ENCODE measurements at places on chromosomes 12 and 14.

GRCh38 chr12:12097891-12098690 lies 27.4 kb downstream of the BCL2L14 start:
- no peak for DNase-seq

GRCh38 chr12:104054681-104055346 lies 4.8 kb upstream of the GLT8D2 start:
- no peak for DNase-seq

DNA sequence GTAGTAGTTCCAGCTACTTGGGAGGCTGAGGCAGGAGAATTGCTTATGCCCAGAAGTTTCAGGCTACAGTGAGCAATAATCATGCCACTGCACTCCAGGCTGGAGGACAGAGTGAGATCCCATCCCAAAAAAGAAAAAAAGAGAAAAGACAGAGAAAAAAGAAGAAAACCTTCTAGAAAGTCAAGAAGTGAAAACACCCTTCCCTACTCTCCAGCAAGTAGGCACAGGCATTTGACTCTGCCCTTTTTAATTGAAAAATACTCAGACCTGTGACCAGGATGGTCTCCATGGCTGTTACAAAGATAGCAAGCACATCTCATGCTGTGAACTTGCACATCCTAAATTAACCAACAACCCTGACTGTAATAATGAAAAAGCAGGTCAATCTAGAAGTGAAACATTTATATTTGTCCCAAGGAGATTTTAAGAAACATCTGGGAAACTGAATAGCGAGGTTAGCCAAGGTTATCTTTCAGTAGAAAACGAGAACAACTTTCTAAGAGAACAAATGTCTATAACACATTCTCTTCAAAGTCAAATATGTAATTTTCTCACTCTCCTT lies 2.0 kb downstream of the TMTC1 start:
- no peak for DNase-seq

- no peak for DNase-seq
Observed at GRCh38 chr14:51044961-51045360, 49.9 kb downstream of the TRIM9 start.

- no peak for DNase-seq
Observed at GRCh38 chr12:46507766-46508165, 135.2 kb upstream of the SLC38A2 start.

GRCh38 chr14:75369506-75369905 lies 58.3 kb upstream of the JDP2 start:
- DNase-seq: no peak

GRCh38 chr12:92146497-92147224 lies 1.0 kb upstream of the BTG1 start:
- DNase-seq: no peak

DNA sequence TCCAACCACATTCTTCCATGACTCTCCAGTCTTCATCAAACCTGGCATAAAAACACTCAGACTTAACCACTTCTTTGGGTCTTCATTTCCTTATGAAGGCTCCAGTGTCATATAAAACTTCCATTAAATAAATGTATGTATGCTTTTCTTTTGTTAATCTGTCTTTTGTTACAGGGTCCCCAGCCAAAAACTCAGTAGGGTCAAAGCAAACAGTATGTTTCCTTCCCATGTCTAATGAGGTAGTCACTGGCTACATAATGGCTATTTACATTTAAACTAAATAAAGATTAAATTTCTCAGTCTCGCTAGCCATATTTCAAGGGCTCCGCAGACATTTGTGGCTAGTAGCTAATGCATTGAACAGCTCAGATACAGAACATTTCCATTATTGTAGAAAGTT lies 40.1 kb upstream of the STAB2 start:
- DNase-seq: no peak

DNA sequence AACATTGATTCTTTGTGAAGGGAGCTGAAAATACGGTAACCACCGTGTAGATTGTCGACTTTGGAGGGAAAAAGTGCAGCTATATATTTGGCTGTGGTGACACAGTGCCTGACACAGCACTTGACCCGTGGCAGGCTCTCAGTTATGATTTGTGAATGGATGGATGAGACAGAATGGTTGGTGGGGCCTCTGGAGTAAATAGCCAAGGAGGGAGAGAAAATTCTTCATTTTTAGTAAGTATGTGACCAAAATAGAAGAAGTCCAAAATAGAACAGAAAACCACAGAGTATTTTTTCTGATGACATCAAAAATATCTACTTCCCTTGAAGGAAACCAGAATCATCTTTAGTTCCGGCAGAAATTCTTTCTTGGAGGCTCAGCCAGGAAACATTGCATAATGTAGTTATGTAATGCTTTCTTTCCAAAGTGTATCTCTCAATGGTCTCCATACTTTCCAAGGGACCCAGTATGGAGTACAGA lies 82.0 kb upstream of the WSCD2 start:
- DNase-seq: no peak

- DNase-seq: no peak
Observed at GRCh38 chr14:104700225-104700651, 10.8 kb downstream of the INF2 start.

GRCh38 chr14:69288011-69288771 lies 28.2 kb downstream of the GALNT16 start:
- DNase-seq: no peak

GRCh38 chr12:47408171-47408871 lies 297.5 kb downstream of the RPAP3 start:
- DNase-seq: no peak

DNA sequence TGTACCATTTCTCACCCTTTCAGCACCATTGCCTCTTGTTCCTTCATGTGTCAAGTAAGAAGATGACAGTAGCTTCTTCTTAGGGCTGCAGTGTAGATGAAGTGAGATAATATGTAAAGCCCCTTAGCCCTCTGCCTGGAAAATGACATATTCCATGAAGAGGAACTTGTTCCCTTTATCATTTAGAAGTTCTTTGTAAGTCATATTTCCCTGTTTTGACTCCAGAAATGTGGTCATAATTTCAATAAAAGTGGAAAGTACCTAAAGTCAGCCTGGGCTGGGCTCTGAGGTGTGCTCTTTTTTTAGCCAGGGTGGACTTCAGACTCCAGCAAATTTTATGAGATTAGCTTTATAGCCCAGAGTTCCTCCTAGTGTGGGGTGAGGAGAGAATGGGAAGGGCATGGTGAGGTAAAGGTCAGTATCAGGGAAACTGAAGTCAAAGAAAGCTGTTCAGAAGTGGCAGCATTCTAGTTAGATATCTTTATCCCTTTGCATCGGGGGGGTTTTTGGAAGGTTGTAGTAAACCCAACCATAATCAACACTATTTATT lies 92.5 kb downstream of the TMCC3 start:
- DNase-seq: no peak

- no peak for DNase-seq
Observed at GRCh38 chr12:5622280-5622679, 190.4 kb downstream of the NTF3 start.

DNA sequence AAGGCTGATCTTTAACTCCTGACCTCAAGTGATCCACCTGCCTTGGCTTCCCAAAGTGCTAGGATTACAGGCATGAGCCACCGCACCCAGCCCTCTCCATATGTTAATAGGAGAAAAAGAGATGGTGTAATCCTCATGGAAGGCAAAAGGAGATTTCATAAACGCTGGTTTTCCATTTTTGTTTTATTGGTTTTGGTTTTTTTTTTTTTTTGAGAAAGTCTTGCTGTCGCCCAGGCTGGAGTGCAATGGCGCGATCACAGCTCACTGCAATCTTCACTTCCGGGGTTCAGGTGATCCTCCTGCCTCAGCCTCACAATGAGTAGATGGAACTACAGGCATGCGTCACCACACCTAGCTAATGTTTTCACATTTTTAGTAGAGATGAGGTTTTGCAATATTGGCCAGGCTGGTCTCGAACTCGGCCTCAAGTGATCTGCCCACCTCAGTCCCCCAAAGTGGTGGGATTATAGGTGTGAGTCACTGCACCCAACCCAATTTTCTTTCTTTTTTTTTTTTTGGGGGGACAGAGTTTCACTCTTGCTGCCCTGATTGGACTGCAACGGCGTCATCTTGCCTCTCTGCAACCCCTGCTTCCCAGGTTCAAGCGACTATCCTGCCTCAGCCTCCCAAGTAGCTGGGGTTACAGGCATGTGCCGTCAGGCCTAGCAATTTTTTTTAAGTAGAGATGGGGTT lies 8.1 kb downstream of the PTGES3 start:
- DNase-seq: no peak

DNA sequence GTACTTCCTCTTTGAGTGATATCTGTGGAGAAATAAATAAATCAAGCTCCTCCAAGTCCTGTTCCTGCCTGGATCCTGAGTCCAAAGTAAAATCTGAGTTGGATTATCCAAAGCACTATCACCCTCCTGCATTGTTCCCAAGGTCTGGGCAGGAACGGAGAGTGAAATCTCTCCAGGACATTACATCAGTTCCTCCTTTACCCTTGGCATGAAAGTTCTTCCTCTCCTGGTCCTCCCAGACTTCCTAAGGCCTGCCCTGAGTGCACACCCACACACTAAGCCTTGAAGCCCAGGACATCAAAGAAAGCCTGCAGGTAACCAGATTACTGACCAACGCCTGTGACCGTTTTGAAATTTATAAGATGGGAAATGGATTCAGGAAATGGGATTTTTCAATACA lies 206.8 kb upstream of the BCL2L14 start:
- no peak for DNase-seq

GRCh38 chr14:100309028-100309737 lies 2.9 kb upstream of the SLC25A29 start:
- no peak for DNase-seq

DNA sequence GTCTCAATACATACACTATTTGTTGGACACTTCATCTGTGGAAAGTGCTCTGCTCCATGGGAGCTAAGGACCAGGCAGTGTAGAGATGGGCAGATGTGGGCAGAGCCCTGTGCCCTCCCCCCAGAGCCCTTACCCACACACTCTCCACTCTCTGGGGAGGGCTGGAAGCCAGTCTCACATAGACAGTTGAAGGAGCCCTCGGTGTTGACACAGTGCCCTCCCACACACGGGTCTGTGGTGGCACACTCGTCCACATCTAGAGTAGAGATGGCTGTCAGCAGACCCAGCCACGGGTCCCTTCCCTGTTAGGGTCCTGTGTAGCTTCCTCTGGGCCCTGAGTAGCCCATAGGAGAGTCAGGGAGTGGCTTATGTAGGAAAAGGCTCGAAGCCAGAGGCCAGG lies 14.3 kb downstream of the ISCA2 start:
- no peak for DNase-seq

- DNase-seq: no peak
Observed at GRCh38 chr12:70351076-70351475, 15.0 kb upstream of the KCNMB4 start.

DNA sequence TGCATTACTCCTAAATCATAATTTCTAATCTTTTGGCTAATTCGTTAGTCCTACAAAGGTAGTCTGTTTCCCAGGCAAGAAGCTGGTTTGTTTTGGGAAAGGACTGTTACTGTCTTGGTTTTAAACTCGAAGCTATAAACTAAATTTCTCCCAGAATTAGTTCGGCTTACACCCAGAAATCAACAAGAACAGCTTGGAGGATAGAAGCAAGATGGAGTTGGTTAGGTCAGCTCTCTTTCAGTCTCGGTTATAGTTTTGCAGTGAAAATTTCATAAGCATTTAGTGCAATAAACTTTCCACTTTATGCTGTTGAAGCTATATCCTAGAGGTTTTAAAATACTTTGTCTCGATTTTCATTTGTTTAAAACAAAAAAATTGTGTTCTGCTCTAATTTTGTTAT lies 100.3 kb downstream of the SLCO1A2 start:
- DNase-seq: no peak

- DNase-seq: no peak
Observed at GRCh38 chr14:70771781-70772212, 37.5 kb downstream of the MAP3K9 start.

- DNase-seq: no peak
Observed at GRCh38 chr14:49199159-49199558, 387.0 kb downstream of the RPS29 start.

DNA sequence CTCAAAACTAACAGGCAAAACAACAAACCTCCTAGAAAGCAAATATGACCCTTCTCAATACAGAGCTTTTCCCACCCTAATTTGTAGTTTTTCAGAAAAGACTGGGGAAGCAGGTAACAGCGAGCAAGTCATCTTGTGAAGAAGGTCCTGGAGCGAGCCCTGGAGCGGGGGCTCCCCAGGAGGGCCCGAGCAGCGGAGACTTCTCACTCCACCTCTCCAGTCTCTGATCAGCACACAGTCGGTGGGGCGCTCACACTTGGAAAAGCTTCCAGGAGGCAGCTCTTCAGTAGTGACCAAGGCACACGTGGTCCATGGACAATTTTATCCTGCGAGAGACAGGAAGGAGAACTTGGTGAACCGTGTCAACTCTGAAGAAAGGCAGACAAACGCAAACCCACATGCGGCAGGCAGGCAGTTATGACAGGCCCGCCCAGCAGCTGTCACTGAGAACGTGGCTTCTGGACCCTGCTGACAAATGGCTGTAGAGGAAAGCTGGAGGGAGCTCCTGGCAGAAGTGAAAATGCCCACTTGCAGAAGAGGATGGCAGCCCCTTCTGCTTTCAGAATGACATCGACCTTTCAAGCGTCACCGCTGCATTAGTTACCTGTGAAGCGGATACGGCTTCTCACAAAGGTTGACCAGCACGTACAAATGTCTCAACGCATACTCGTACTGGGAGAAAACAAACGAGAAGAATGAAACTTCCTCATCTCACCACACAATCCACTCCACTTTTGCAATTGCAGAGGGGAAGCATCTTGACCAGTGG lies 44.2 kb downstream of the LGMN start:
- DNase-seq: no peak

- no peak for DNase-seq
Observed at GRCh38 chr12:18284386-18284785, 23.1 kb downstream of the PIK3C2G start.

DNA sequence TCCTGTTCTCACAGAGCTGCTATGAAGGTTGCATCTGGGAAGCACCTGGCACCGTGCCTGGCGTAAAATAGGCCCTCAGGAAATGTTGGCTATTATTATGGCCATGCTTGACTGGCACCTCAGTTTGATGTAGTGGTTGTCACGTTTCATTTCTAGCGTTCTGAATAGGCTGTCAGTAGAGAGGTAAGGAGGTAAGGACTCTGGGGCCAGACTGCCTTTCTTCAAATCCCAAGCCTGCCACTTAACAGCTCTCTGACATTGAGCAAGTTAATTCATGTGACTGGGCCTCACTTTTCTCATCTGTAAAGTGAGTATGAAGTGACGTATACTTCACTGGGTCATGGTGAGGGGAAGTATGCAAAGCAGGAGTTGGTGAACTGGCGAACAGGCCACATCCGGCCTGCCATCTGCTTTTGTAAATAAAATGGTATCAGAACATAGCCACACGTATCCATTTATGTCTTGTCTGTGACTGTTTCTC lies 196.2 kb downstream of the CACNA1C start:
- peak; percentile 89 for DNase-seq

- no peak for DNase-seq
Observed at GRCh38 chr14:24692382-24693352, 58.7 kb upstream of the GZMB start.
